ENCODE measurements at places on chromosomes 16 and 17.

DNA sequence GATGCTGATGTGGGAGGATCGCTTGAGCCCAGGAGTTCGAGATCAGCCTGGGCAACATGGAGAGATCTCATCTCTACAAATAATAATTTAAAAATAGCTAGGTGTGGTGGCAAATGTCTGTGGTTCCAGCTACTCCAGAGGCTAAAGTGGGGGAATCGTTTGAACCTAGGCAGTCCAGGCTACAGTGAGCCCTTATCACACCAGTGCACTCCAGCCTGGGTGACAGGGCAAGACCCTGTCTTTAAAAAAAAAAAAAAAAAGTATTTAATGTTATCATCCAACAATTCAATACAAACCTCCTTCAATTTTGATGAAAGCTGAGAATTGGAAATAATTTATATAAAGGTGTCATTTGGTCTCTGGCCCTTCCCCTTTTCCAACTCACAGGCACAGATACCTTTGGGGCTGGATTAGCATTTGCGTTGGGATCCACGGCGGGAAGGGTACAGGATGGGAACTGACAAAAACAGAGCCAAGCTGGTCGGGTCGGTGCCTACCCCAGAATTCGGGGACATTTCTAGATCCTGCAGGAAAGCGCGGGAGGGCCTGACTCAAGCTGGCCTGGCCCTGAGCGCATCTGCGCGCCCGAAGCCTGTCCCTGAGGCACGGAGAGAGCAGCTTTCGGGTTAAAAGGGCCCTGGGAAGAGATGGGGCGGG lies 860 bp upstream of the DCAF7 start:
- DNase-seq = no peak

GRCh38 chr17:32157225-32157624 lies 14.9 kb downstream of the RHOT1 start:
- no peak for DNase-seq

- no peak for DNase-seq
Measured at GRCh38 chr17:9951803-9952202, 46.7 kb upstream of the RCVRN start.

DNA sequence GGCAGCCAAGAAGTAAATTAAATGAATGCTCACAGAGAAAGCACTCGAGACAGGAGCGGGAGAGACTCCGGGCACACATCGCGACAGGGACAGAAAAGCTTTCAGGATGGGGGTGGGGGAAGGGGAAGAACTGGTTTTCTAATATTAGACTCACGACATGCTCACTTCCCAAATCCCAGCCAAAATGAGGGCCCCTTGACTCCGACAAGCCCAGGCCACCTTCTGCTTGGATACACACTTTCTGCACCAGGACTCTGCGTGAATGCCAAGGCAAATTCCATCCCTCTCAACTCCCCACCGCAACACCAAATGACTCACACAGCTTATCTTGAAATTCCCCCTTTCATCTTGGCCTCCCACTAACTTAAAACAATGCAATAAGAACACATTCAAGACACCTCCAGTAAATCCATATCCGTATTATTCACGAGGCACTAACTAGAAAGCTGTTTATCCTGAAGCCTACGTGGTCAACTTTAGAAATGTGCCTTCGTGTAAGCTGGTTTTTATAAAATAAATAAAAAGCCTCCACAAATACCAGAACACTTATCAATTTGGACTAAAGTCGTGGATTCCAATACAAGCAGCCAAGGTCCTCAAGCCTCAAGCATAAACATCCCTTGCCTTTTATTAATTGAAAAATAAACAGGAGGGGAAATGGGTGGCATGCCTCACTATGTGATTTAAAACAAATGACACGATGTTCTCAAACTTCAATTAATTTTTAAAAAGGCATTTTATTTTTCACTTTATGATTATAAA lies 46.1 kb downstream of the NXN start:
- DNase-seq = no peak

DNA sequence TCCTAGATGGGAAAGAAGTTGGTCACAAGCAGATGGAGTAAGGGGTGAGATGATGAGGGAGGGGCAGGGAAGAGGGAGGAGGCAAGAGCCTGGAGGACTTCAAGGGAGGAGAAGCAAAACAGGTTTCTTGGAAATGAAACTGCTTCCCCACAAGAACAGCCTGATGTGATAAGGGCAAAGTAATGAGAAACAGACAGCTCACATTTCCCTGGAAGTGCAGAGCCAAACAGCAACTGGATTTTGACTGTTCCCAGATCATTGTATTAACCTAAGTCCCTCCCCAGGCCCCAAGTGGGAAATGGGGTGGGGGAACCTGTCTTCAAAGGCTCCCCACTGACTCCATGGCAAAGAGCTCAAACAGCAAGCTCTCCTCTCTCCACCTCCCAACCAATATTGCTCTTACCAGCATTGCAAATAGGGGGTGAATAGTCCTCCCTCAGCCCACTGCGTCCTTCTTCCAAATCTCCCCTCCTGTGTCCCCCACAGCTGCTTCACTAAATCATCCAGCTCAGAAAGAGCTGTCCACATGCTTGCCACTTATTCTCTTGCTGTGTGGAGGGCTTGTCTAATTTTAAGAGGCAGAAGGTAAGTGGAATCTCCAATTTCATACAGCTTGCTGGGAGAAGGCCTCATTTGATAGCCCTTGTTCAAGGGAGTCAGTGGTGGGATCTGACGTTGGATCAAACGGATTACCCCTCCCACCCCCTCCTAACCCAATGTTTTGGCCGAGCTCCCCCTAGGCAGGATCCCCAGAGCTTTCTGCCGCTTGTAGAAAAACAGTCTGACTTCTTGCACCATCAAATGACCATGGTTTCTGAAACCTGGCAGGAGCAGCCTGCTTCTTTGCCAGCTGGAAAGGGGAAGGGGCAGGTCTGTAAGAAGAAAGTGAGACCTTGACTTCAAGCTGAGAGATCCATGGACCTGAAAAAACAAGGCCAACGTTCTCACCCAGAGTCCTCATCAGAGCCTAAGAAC lies 56.3 kb upstream of the SMIM36 start:
- no peak for DNase-seq

GRCh38 chr17:49779739-49780231 lies 8.7 kb upstream of the KAT7 start:
- DNase-seq = peak; percentile 76
